Neural crest cell (in vitro differentiated cells): ENCODE measurements at places on chromosomes 13 and 19.
A peak's percentile ranks its signal among the peaks of the same experiment; 100 is the strongest.

DNA sequence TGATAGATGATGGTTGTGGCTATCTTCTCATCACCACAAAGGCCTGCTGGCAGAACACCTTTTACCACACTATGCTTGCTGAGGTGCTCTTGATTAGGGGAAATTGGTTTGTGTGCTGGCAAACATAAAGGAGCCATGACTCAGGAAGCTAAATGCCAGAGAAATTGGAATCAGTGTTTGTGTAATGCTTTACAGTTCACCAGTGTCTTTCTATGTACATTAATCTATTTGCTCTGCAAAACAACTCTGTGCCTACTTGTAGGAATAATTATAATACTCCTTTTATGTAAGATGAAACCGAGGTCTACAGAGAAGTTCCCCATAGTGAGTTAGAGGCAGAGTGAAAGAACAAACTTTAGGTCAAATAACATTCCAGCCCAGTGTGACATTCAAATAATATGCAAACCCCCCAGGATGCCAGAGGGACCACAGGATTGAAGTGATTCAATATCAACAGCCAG lies 390.5 kb upstream of the HTR2A start:
- DNase-seq, result no peak

- no peak for DNase-seq
Observed at GRCh38 chr13:27942972-27943371, 23.2 kb downstream of the PDX1 start.

GRCh38 chr13:33490461-33491327 lies 205.1 kb upstream of the STARD13 start:
- no peak for DNase-seq

- no peak for DNase-seq
Observed at GRCh38 chr13:30576528-30576927, 41.2 kb upstream of the USPL1 start.

- no peak for DNase-seq
Observed at GRCh38 chr13:39811051-39811450, 155.6 kb downstream of the COG6 start.

DNA sequence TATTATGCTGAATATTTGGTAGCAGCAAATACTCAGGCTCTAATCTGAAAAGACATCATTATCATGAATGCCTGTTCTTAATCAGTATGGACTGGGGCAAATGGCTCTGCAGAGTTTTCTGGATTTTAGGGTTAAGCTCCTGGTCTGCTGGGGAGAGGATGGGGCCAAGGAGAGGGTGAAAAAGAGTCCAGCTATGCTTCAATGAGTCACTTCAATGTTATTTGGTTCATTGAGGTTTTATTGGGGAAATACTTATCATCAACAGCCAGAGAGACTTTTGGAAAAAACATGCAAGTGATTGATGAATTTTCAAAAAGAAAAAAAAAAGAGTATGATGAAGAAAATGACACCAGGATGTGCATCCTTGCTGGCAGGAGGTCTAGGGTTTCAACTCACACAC lies 278.3 kb downstream of the UQCRFS1 start:
- DNase-seq, result no peak

GRCh38 chr19:58568453-58569130 lies 4.5 kb downstream of the MZF1 start:
- DNase-seq, result no peak

- DNase-seq, result no peak
Observed at GRCh38 chr19:41927497-41928192, 604 bp downstream of the ERFL start.

DNA sequence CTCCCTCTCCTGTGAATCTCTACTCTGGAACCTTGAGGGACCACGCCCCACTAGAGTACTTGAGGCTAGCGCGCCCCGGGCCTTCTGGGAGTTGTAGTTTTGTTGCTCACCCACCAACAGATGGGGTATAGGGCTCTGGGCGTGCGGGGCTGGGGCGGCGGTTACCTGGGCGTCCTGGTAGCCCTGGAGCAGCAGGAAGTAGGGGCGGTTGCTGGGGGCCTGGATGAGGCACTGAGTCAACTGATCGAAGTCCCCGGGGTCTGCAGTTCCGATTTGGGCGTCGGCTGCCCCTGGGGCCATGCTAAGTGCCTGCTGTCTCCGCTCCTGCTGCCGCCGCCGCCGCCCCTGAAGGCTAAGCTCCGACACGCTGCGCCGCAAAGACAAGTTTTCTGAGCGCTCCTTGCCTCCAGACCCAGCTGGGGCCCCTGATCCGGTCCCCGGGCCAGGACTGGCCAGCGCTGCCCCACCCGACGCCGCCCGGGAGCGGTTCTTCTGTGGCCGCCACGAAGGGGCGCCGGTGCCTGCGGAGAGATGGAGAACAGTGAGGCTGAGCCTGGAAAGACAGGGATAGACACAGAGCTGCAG lies 5.3 kb downstream of the RASIP1 start:
- DNase-seq, result peak; percentile 45

GRCh38 chr13:85799097-85799582 lies at the start of gene SLITRK6:
SLITRK6 (minus strand) TSS chr13:85799419; CDS start chr13:85796508, 2,911 bp downstream.
- DNase-seq, result no peak
